ENCODE measurements at places on chromosomes 4 and X.

DNA sequence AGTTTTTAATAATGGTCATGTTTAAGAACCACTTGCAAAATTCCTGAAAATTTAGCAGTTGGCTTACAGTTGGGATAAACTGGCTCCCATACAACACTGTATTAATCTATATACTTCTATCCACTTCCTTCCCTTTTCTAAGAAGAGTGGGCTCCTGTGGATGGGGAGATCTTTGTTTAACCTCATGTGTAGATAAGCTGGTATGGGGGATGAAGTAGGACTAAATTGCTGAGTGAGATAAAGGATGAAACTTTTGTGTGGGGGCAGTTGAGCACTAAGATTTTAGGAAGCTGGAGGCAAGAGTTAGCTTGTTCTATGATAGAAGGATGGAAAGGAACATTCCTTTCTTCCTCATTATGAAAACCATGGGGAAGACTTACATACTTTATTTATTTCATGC is 54.6 kb upstream of the ATP8A1 start:
- no peak for DNase-seq

DNA sequence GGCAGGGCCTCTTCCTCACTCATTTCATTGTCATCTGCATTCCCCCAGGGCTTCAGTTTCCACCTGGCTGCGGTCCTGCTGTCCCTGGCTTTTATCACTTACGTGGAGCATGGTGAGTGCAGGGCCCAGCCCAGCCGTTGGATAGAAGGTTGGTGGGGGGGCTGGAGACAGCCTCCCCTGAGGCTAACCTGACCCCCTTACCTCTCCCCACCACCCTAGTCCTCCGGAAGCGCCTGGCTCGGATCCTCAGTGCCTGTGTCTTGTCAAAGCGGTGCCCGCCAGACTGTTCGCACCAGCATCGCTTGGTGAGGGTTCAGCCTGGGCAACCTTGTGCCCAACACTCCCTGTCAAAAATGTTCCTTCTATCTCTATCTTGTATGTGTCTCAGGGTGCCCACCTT is 5.8 kb upstream of the EBP start:
- no peak for DNase-seq

- no peak for DNase-seq
Observed at GRCh38 chr4:48307528-48307927, 33.8 kb upstream of the SLAIN2 start.

GRCh38 chr4:140130677-140131076 is 23.3 kb downstream of the MAML3 start:
- no peak for DNase-seq

DNA sequence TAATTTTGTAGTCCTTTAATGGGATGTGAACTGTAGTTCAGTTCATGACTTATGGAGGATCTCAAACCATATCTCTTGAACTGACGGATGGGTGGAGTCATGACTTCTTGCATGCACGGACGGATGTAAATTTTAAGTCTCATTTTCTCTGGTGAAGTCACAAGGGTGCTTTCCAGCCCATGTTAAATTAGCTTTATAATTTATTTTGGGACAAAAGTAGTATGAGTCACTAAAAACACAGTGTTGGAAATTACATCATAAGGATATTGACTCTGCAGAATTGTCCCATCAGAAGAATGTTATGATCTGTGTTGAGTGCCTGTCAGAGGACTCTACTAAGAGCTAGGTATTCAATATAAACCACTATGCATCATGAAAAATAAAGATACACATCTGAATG is 6.8 kb upstream of the PAGE5 start:
- DNase-seq = no peak

DNA sequence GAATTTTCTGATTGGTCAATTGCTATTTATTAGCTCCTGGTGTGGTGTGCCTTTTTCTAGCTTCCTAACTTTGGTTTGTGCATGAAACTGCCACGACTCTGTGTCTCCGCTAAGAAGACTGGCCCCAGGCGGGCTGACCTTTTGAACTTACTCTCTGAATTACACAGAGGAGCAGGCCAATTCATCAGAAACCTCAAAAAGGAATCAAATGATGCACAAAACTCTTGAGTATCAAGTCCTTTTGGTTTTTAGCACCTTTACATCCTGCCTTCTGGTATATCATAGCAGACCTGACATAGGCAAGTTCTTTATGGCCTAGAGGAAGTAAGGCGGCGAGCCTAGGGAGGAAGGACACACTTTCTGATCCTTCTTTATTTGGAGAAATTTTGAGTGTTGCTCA is 17.6 kb downstream of the TKTL1 start:
- no peak for DNase-seq

DNA sequence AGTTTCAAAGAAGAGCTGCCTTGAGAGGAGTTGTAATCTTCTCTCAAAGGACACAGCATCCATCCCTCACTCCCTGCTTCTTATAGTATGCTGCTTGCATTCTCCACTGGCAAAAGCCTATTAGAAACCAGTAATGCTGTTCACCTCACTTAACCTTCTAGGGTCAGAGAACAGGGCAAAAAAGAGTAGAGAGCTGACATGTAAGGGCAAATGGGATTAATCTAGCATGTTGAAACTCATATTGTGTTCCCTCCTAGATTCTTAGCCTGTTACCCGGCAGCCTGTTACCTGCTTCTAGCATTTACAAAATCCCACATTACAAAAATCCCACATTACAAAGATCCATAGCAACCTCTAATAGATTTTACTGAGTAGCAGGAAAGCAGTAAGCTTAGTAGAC is 244.7 kb downstream of the SLC7A11 start:
- DNase-seq = no peak

GRCh38 chr4:63379750-63380522 is 1029.3 kb downstream of the TECRL start:
- no peak for DNase-seq

- no peak for DNase-seq
Observed at GRCh38 chr4:131764730-131765129, 1384.4 kb upstream of the PCDH10 start.

DNA sequence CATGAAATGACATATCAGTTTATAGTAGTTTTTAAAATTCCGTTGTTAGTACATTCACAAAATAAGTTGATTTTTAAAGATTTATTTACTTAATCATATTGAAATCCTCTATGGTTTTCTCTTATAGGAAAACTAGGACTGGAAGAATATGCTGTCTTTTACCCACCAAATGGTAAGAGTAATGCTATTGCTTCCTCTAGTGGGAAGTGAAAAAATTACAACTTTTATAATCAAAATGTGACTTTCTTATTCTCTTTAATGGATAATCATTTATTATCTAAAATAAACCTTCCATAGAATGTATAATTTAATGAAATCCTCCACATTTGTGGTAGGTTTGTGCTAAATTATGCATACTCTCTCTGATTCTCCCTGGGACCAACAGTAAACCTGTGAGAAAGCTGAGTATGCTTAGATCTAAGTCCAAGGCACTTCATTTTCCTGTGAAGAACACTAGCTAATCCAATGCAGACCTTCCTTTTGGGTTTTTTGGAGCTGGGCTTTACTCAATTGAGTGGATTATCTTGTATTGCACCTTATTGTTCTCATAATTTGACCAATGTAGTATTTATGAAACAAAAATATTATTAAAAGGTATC is 136.2 kb downstream of the TBC1D19 start:
- no peak for DNase-seq

GRCh38 chr4:151197247-151197646 is 79.7 kb upstream of the PRSS48 start:
- no peak for DNase-seq

GRCh38 chr4:127209580-127210095 is 423.1 kb upstream of the INTU start:
- DNase-seq = no peak

DNA sequence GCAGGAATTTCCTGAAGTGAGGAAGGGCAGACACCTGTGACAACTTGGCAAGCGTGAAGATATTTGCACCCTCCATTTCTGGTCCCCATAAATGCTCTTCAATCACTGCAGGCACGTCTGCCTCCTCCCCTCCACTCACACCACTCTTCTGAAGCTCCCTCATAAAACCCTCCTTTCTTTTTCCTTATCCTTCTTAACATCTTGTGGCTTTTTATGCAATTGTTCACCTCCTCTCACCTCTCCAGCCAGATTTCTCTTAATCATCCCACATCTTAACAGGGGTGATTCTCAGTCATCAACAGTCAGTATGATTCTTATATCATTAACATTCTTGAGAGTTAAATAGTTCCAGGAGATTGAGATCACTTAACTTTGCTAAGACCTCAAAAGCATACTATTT is 277.4 kb downstream of the SPRY1 start:
- DNase-seq = no peak

DNA sequence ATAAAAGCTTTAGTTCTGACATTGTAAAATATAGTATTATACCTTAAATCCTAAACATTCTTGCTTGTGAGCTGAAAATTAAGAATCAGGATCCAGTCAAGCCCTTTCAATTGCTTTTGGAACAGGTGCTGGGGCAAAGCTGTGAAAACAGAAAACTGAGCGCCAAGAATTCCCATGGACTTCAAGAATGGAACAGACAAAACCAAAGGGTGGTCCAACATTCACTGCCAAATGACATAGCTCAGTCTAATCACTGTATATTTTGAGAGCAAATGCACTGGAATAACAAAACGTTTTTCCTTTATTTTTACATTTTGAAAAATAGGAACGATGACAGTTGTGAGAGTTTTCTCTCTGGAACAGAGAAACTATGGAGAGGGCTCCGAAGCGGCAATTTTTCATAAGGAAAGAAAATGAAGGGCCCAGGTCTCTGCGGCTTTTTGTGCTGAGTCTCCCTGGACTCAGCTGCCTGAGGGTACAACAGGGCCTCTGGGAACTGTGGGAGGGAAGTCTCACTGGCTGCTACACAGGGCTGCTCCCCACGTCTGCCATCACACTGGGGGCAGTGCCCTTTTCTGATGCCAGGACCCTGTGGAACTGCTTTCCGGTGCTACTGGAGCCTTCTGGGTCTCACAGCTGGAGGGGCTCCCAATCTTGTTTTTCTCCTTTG is 56.0 kb upstream of the BMPR1B start:
- DNase-seq = no peak
